Stimulated activated CD4-positive, alpha-beta T cell treated with anti-CD3 and anti-CD28 coated beads, Interleukin-15, amount 100 ng/mL, for 1 hour (primary cell): ENCODE measurements at places on chromosomes 11 and 22.

- DNase-seq = no peak
Observed at GRCh38 chr11:107040433-107041087, 22.3 kb upstream of the GUCY1A2 start.

DNA sequence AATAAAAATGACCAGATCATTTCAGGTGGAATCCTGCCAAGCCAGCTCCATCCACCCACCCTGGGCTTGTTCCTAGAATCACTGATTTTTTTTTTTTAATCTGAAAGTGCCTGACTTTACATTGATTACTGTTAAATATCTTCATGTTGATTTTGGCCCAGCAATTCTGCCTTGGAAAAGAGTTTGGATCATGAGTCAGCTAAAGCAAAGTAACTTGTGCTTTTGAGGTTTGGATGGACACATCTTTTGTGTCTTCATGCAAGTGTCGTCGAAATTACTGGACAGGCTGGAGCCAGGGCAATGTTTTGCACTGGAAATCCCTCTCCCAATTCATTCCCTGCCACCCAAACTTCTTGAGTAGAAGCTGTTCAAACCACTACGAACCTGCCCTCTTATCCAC lies 164.0 kb upstream of the SYT13 start:
- no peak for DNase-seq

- DNase-seq = no peak
Observed at GRCh38 chr22:26399289-26399688, 29.8 kb upstream of the ASPHD2 start.

DNA sequence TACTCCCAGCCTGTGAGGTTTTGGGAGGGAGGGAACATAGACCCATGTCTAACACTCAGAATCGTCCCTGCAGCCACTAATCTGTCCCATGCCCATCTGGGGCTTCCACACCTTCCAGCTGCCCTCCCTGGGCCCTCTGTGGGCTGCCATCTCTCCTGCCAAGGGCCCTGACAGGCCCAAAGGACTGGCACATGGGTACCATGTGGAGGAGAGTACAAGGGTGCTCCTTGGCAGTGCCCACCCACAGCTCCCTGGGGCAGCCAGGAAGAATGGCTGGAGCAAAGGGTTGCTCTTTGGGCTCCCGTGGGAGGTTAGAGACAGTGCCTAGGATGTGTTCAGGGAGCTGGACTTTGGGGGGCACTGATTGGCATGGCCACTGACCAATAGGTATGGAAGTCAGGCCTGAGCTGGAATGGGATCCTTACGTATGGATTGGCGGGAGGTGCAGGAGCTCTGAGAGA lies 56.8 kb downstream of the CD82 start:
- no peak for DNase-seq

GRCh38 chr11:78149646-78150045 lies 10.2 kb upstream of the ALG8 start:
- no peak for DNase-seq

GRCh38 chr22:29691636-29692326 lies 28.0 kb upstream of the CABP7 start:
- DNase-seq = no peak

DNA sequence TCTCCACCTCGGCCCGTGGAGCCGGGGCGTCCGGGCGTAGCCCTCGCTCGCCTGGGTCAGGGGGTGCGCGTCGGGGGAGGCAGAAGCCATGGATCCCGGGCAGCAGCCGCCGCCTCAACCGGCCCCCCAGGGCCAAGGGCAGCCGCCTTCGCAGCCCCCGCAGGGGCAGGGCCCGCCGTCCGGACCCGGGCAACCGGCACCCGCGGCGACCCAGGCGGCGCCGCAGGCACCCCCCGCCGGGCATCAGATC lies 439 bp downstream of the YAP1 start:
- DNase-seq = no peak

GRCh38 chr11:93054881-93055280 lies 85.4 kb downstream of the MTNR1B start:
- DNase-seq = no peak

- DNase-seq = no peak
Observed at GRCh38 chr22:31623592-31624304, 38.3 kb downstream of the PISD start.

DNA sequence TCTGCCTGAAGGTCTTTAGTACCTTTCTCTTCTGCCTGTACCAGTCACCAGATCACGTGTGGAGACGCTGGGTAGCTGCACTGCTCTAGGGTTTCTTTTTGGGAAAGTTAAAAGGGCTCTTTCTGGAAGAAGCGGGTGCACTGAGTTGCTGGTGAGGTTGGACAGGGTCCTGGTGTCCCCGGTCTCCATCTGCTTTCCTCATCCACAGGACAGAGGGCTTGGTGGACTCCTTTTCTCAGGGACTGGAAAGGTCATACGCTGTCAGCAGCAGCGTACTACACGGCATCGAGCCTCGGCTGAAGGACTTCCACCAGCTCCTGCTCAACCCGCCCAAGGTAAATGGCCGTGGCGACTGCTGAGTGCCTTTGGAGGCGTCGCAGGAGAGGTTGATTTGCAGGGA lies 52.8 kb downstream of the SBF1 start:
- no peak for DNase-seq

DNA sequence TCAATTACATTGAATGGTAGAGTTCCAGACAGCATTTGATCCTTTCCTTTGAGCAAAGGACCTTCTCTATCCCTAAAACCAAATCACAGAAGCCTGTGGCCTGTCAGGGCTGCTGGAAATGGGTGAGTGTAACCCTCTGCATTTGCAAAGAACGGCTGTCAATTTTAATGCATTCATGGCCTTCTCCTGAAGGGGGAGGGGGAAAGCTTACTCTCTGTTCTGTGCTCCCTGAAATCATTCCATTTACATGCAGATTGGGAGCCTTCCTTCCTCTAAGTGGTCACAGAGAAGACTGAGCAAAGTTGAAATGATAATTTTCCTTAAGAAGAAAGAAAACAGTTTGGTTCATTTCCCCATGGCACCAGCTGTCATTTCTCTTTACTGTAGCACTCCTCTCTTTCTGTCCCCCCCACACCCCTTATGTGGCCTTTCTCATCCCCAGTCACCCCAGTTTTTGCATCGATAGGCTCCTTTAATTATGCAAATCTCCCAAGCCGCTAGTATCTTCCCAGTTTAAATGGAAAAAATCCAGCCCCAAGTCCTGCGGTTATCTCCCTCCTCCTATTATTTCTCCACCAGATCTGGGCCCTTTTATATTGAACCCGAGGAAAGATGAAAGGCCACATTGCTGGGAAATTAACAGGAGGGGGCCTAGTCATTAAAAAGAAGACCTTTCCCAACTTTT lies 109.4 kb upstream of the KIRREL3 start:
- no peak for DNase-seq

DNA sequence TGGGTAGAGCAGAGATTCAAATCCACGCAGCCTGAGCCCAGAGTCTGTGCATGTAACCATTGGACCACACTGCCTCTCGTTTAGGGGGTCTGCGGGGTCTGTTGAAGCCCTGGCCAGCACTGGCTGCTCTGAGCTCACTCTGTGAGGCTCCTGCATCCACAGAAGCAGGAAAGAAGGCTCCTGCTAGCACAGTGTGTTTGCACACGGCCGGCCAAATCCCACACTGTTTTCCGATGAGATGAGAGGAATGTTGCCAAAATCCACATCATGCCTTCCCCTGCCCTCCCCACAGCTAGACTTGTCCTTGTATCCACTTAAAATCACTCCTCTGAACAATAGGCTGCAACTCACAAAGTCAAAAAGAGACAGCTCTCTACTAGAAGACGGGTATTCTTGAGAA lies 10.6 kb upstream of the SLC22A12 start:
- DNase-seq = no peak

- DNase-seq = no peak
Observed at GRCh38 chr11:44261800-44262591, 47.9 kb downstream of the ALX4 start.

DNA sequence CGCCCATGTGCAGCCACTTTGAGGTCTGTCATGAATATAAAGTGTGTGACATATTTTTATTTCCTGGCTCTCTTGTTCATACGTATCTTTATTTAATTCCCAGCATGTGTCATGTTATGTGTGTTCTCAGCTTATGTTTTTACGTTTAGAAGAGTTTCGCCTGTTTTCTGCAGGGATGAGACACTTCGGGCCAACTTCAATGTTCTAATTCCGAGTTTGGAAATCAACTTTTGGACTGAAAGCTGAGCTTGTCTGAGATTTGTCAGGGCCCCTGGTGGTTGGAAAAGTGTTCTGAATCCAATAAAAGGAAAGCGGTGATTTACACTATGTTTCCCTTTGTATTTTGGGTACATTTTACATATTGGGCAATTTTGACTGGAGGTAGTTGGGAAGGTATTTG lies 810.7 kb downstream of the TBC1D22A start:
- no peak for DNase-seq

DNA sequence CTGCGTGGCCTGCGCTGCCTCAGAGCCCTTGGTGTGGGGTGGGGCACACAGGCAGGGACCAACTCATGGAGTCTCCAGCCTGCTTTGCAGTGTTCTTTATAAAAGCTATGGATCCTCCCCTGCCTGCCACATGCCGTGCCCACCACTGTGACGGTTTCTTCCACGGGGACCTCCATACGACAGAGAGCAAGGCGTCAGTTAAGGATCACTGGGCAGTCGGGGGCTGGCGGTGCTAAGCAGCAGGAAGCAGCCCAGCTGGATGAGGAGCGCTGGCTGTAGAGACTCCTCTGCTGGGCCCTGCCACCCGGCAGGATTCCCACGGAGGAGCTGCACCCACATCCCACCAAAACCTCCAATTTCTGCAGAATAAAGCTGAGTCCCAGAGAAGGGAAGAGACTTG lies 23.1 kb upstream of the EFCAB6 start:
- DNase-seq = no peak

DNA sequence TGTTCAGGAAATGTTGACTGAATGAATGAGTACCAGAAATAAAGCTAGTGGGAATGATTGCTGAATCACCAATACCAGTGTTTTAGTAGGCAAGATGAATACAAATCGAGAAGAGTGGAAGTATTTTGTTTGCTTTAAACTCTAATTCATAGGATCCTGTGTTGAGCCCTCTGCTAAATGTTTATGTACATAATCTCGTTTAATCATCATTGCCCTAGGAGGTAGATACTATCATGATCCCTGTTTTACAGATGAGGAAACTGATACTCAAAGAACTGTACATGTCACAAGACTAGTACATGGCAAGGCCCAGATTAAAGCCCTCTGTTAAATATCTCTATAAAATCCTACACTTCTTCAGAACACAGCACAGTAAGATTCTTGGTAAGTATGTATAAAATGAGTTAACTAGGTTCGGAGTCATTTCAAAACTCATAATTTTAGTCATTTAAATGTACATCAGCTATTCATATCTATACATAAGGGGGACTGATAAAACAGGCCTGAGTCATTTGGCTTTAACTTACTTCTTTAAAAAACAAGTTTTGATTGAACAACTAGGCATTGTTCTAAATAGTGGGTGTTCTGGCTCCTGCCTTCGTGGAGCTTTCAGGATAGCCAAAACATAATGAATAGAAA lies 97.1 kb downstream of the EXT2 start:
- no peak for DNase-seq

DNA sequence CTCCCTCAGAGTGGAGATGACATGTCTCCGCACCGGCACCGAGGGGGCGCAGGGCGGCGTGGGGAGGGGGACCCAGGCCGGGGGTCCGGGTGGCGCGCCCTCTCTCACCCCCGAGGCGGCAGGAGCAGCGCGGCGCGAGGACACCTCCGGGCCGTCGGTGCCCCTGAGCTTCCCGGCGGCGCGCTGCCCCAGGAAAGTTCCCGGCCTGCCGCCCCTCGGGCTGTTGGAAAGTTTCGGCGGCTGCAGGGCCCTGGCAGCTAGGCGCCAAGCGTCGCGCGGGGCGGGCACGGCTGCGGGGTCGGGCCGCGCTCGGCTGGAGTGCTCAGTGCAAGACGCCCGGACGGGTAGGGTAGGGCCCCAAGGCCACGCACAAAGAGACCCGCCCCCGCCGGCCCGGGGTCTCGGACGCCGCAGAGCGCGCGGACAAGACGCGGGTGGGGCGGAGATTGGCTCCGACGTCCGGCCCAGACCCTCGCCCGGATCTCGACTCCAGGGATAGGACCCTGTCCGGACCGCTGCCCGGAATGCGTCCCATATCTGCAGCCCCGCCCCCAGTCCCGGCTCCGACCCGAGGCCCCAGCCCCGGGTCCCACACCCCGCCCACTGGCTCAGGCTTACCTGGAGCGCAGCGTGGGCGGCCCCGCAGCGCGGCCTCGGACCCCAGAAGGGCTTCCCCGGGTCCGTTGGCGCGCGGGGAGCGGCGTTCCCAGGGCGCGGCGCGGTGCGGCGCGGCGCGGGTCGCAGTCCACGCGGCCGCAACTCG lies 471 bp downstream of the ARVCF start:
- peak; percentile 12 for DNase-seq

DNA sequence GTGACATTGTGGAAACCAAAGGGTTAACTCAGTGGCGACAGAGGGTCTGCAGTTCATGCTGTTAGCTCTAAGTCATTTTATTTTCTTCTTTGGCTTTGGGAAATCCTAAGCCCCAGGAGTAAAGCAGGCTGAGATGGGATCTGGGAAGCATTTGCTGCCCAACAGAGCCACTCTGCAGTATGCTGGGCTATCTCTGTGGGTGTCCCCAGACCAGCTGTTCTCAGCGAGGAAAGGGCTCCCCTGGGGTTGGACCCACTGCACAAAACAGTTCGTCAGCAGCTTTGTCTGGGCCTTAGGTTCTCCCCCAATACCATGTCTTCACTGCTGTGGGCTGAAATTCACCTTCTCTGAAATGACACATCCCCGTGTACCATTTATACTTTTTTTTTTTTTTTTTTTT lies 34.0 kb downstream of the KREMEN1 start:
- DNase-seq = no peak

GRCh38 chr11:8006349-8006977 lies 19.3 kb downstream of the EIF3F start:
- no peak for DNase-seq

GRCh38 chr22:30591191-30591587 lies 521 bp downstream of the PES1 start:
- DNase-seq = no peak

GRCh38 chr22:28379951-28380350 lies 299.7 kb downstream of the TTC28 start:
- no peak for DNase-seq

DNA sequence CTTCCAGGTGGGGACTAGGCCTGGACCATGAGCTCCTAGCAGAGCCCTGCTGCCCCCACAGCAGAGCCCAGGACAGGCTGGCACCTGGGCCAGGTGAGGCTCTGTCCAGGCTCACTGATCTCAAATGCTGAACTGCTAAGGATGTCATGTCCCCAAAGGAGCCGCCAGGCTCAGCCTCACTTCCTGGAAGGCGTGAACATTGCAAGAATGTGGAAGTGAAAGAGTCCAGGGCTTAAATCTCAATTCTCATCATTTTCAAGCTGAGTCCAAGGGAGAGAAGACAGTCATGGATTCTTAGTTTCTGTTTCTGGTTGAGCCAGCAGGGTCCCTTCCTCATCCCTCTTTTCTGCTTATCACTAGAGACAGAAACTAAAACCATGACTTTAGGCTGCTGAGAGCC lies 5.0 kb downstream of the ASCL2 start:
- DNase-seq = no peak

GRCh38 chr22:31039393-31039792 lies 41.7 kb upstream of the SMTN start:
- no peak for DNase-seq
